ENCODE measurements at places on chromosomes 5 and 9.

GRCh38 chr5:141694479-141694878, 12.4 kb upstream of the ARAP3 start:
- no peak for DNase-seq

DNA sequence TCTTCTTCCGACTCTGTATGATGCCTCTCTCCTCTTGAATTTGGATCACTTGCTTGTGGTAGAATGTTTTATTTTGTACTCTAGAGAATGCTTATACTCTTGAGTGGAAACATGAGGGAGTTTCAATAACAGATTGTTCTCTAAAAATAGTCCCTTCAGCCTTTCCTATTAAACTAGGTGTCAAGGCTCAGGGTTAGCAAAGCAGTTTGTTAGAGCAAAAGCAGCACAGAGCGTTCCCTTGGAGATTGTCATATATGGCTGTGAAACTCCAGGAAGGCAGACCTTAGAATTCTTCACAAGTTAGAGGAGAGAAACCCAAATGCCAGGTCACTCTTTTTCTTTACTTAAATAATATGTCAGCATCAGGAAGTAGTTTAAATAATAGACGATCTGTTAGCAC, 33.0 kb downstream of the MAMDC2 start:
- DNase-seq, result no peak

DNA sequence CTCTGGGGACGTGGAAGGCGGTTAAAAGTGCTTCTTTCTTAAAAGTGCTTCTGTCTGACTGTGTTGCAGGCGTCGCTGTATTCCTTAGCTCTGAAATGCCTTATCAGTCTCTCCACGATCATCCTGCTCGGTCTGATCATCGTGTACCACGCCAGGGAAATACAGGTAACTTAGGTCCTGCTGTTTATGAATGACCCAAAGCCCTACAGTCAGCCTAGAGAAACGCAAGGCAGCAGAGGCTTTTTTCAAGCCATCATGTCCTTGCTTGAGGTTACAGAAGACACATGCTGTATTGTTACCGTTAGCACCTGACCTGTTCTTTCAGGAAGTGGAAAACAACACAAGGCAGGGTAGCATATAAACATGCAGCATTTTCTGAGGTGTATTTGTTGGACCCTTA, 2.0 kb downstream of the KCNN2 start:
- DNase-seq, result no peak

DNA sequence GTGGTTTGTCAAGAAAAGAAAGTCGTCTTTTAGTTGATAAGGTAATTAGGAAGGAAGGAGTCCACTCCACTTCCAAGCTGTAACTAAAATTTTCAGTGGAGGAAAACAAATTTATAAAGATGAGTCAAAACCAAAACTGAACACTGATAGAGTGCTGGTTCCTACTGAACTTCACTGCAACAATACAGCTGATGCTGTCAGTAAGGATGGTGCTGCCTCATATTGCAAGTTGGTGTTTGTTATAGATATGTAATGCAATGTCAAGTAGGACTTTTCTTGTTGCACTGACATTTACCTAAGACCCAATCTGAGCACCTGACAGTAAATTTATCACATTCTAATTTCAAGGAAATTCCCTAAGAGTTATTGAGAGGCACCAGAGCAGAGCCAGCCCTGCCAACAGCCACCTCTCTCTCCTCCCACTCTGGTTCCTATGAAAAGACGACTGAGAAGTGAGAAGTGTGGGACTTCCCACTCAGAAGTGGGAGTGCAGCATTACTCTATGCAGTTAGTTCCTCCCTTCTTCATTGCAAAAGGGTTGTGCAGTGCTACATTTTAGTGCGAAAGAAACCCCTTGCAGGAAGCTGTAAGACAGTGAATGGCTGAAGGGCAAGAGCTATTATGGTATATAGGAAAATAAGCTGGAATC, 350.8 kb downstream of the NFIB start:
- DNase-seq, result no peak

DNA sequence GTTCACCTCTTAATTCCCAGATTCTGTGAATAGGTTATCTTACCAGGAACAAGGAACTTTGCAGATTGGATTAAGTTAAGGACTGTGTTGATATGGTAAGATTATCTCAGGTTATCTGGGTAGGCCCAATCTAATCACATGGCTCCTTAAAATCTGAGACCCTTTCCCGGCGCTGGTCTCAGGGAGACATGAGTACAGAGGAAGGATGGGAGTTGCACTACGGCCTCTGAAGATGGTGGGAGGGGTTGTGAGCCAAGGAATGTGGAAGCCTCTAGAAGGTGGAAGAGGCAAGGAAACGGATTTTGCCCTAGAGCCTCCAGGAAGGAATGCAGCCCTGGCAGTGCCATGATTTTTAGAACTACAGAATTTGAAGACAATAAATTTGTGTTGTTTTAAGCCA, 95.1 kb downstream of the AK8 start:
- DNase-seq, result no peak

DNA sequence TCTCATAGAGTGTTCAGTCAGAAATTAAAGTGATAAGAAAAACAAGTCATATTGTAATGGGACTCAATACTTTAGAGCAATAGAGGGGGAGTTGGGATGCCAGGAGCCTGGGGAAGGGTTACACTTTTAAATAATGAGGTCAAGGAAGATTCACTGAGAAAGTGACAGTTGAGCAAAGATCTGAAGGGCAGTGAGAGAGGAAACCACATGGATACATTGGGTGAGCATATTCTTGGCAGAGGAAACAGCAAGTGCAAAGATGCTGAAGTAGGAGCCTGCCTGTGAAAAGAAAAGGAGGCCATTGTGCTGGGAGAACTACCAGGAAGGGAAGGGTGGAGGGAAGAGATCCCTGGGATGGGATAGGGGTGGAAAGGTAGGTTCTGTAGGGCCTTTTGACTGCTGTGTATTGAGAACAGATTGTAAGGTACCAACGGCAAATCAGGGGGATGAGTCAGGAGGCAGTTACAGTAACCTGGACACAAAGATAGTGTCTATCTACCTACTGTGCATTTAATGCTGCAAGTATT, 79.4 kb downstream of the PAM start:
- no peak for DNase-seq

GRCh38 chr5:4128994-4129393, 533.4 kb downstream of the IRX1 start:
- DNase-seq, result no peak

- DNase-seq, result no peak
Measured at GRCh38 chr5:172944741-172945140, 14.5 kb upstream of the RPL26L1 start.

DNA sequence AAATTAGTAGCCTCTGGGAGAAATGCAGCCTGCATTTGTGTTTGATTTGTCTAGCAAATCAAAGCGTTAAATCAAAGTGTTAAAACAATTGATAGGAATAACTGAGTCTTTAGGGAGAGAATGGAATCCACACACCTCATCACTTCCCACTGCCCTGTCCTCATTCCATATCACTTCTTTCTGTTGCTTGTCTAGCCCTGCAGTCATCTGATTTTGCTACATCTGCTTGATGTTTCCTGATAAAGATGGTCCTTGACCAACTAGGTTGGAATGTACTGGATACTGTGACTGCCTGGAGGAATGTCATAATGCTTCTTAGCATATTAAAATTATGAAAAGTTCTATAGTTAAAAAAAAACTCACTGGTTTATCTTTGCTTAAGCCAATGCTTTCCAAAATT, 119.9 kb downstream of the DOCK2 start:
- DNase-seq, result no peak

- DNase-seq, result no peak
Measured at GRCh38 chr9:79955300-79955699, 383.5 kb downstream of the TLE4 start.

- no peak for DNase-seq
Measured at GRCh38 chr9:114169029-114169951, 14.0 kb downstream of the COL27A1 start.

DNA sequence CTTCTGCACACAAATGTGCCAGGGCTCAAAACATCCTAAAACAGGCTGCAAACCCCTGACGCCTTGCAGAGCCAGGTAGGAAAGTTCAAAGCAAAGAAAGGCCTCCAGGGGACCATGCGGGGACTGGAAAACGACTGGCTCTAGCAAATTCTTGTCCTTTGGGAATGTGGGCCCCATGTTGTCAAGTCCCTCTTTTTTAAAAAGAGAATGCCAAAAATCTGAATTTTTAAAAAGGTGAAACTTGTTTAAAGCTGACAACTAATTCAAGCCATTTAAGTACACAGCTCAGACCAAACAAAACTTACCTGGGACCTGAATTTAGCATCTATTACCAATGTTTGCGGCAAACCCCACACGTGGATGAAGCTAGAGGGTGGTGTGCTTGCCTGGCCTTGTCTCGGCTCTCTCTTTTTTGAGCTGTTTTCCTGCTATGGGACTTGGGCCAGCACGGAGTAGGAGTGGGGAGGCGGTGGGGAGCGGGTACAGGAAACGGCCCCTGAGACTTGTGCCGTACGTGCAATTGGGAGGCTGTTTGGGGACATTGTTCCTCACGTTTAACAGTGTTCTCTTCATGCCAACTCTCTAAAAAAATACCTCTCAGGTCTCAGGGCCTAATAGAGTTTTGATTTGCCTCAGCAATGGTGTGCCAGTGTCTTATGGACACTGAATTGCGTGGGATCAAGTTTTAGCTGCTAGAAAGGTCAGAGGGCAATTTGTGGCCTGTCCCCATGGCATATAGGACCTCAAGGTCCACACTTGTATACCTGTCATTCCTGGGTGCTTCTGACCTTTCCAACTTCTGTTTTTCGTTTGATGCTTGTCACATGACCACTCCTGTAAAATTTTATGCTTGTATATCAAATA, 15.1 kb upstream of the PHF19 start:
- DNase-seq, result no peak
